ENCODE measurements at places on chromosomes 16 and 17. TPM values are rescaled to one million over a fixed set of nuclear protein-coding genes. Genes with fewer than 3 reads are reported as not detected.

DNA sequence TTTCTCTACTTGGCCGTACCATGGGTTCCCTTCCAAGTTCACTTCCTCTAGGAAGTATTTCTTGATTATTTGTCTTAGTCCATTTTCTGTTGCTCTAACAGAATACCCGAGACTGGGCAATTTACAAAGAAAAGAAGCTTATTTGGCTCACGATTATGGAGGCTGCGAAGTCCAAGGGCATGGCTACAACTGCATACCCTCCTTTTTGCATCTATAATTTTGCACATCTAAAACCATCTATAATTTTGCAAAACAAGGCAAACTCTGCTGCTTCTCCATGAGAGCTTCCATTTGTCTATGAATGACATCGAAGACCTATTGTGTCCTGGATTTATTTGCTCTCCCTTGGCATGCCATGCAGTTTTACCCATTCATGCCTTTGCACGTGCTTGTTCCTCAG lies 27.6 kb upstream of the RGS9 start:
- DNase-seq, result no peak

GRCh38 chr16:64339052-64339770 lies 782.7 kb downstream of the CDH11 start:
- peak; percentile 6 for DNase-seq

GRCh38 chr16:30409125-30410060 lies 2.0 kb downstream of the ZNF771 start:
- DNase-seq, result peak; percentile 91

GRCh38 chr16:81624760-81625543 lies 154.1 kb upstream of the PLCG2 start:
- peak; percentile 50 for DNase-seq

- peak; percentile 81 for DNase-seq
These were observed 31.0 kb downstream of the SOX9 start for GRCh38 chr17:72151565-72152386.

- no peak for DNase-seq
These were observed 794 bp downstream of the ANKS3 start for GRCh38 chr16:4733211-4733742.

GRCh38 chr17:31392002-31392855 lies 754 bp downstream of the RAB11FIP4 start:
- no peak for DNase-seq

GRCh38 chr16:82340531-82340930 lies 170.5 kb upstream of the MPHOSPH6 start:
- no peak for DNase-seq

EXOC3L1 gene
- total RNA-seq, result not detected

C16orf54 gene
- not detected for total RNA-seq
